ENCODE measurements at places on chromosomes 7 and 10.

- DNase-seq: no peak
Observed at GRCh38 chr10:5971315-5971832, 6.0 kb downstream of the IL15RA start.

- DNase-seq: no peak
Observed at GRCh38 chr10:102673819-102674511, 29.7 kb downstream of the TRIM8 start.

DNA sequence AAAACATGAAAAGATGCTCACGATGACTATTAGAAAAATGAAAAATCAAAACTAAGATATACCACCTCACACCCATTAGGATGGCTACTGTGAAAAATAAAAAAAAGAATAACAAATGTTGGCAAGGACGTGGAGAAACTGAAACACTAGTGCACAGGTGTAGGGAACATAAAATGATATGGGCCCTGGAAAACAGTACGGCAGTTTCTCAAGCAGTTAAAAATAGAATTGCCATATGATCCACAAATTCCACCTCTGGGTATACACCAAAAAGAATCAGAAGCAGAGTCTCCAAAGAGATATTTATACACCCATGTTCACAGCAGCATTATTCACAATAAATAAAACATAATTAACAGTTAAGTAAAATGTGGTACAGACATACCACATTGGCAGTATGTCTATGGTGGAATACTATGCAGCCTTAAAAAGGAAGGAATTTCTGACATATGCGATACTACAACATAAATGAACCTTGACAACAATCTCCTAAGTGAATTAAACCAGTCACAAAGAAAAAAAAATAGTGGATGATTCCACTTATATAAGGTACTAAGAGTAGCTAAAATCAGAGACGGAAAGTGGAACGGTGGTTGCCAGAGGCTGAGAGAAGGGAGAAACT, 69.7 kb downstream of the KMT2C start:
- no peak for DNase-seq

DNA sequence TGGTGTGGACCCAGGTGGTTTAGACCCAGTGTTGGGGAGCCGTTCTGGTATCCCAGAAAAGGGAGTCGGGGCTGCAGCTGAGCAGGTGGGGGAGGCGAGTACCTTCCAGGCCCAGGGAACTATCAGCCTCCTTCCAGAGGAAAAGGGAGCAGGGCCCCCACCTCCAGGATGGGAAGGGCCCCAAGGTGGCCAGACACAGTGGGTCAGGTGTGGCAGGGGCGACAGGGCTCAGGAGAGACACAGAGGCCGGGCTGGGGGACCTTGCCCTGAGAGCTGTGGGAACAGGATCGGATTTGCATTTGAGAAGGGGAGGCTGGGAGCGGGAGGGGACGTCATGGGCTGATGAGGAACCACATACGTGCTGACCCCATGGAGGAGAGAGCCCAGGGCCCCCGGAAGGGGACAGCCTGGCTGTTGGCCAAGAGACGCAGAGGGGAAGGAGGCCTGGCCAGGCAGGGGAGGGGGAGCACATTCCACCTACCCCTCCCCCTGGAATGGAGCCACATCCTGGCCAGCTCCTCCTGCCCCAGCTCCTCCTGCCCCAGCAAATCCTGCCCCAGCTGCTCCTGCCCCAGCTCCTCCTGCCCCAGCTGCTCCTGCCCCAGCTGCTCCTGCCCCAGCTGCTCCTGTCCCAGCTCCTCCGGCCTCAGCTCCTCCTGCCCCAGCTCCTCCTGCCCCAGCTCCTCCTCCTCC, 9.7 kb upstream of the TTYH3 start:
- DNase-seq: no peak

- no peak for DNase-seq
Observed at GRCh38 chr7:76133839-76134238, 67.9 kb upstream of the SRRM3 start.

GRCh38 chr10:87829986-87830729, 12.1 kb upstream of the ATAD1 start:
- no peak for DNase-seq

GRCh38 chr7:23117841-23118240, 12.3 kb downstream of the KLHL7 start:
- DNase-seq: no peak

GRCh38 chr7:44284216-44284615, 41.2 kb downstream of the CAMK2B start:
- no peak for DNase-seq

DNA sequence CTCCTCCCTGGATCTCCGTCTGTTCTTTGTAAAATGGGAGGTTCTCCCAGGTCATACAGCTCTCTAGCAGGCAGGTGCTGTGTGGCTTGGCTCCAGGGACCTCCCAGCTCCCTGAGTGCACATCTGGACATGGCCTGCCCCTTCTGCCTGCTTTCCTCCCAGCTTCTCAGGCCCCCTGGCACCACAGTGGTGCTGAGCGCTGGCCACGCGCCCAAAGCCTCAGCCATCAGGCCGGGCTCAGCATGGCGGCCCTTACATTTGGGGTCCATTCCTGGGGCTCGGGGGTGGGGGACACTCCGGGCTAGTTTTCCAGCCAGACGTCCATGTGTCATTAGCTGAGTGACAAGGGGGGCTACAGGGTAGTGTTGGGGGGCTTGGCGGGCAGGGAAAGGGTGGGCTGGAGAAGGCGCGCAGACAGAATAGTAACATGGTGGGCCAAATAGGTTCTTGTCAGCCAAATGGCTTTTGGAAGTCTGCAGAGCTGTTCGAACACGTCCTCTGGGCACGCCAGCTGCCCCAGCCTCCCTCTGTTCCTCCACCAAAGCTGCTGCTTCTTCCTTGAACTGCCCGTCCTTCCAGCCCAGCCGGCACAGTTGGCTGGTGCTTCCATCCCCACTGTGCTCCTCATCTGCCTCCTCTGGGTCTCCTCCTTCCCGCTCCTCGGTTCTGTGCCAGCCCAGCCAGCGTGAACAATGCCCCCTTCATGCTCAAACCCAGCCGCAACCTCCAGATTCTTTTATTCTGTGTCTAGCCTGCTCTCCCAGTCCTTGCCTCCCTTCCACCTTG, 65.9 kb downstream of the GOLGA7B start:
- no peak for DNase-seq

- DNase-seq: no peak
Observed at GRCh38 chr10:121240011-121240410, 358.2 kb downstream of the FGFR2 start.

DNA sequence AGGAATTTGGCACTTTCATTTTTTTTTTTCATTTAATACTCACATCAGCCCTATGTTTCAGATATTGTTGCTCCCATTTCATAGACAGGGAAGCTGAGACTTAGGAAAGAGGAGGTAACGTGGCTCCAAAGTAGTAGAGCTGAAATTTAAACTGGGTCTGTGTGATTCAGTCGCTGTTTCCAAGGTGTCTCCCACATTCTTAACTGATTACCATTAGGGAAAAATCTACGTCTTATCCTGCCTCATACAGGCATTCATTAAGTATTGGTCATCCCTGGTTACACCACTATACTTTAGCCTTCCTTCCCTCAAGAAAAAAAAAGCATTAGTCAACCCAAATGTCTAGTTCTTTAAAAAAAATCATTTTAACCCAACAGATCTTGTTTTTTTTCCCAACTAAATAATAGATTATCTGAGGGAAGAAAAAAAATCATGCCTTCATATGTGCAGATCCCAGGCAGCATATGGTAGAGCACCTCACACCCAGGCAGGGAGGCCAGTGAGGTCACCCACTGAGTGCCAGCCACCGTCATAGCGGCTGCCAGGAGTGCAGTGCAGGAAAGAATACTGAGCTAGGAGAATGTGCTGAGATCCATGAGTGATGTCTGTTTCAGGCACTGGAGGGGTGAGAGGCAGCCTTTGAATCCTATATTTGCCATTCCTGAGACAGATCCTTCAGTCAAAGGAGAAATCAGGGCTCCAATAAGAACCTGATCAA, 59.0 kb upstream of the SORCS3 start:
- no peak for DNase-seq

DNA sequence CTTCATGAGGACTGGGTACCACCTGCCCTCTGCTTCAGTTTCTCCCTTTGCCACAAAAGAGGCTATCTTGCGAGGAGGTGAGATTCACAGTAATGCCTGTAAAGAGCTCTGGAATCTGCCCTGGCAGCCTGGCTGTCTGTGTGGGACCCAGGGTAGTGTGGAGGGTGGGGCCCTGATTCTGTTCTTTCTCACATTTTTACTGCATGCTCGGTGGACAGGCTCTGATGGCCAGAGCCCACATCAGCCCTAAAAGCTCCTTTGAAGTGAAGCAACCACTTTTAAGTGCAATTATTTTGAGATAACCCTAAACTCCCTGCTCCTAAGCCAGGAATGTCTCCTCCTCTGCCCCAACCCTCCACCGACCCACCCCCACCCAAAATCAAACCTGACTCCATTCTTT, 92.1 kb upstream of the PODXL start:
- DNase-seq: no peak

DNA sequence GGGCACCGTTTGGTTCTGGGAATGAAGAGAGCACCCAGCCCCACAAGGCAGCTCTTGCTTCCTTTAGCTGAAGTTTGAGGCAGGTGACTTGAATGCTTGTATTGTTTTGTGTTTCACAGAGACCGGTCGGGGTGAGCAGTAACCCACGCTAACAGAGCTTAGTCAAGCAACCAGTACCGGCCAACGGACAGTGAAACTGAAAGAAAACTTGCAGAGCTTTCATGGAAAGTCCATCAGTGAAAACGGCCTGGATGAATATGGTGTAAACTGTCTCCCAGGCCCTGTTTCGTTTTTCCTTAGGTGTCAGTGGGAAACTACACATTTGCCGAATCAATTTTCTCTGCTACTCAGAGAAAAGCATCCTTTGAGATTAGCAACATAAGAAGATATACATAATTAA, 101.1 kb downstream of the LYZL1 start:
- no peak for DNase-seq

- DNase-seq: no peak
Observed at GRCh38 chr10:118838364-118838763, 83.6 kb upstream of the CACUL1 start.

DNA sequence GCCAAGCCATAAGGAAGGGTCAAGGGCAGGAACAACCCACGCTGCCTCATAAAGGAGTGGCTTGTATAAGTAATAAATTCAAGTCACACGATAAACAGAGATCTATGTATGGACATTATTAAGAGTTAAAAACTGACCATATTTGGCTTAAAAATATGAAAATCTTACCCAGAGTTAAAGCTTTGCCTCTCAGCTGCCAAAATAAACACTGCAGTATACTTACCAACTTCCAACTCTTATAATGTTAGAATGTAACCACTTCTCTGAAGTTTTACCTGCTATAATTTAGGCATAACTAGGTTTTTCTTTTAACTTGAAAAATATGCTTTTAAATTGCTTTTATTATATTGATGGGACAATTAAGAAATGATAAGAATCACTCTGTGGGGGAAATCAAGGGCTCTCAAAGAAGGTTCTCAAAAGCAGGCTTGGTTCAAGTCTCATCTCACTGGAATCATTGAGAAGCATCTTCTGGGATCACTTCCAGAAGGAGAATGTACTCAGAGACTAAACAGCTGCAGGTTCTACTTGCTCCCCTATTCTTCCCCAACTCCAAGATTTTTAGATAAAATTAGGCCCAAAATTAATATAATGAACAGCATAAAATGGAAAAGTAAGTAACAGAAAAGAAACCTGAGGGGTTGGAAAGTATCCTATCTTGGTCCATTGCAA, 16.1 kb upstream of the CAV2 start:
- no peak for DNase-seq

- no peak for DNase-seq
Observed at GRCh38 chr7:50729962-50730361, 52.7 kb downstream of the GRB10 start.

GRCh38 chr7:84105586-84105985, 89.0 kb downstream of the SEMA3A start:
- DNase-seq: no peak

DNA sequence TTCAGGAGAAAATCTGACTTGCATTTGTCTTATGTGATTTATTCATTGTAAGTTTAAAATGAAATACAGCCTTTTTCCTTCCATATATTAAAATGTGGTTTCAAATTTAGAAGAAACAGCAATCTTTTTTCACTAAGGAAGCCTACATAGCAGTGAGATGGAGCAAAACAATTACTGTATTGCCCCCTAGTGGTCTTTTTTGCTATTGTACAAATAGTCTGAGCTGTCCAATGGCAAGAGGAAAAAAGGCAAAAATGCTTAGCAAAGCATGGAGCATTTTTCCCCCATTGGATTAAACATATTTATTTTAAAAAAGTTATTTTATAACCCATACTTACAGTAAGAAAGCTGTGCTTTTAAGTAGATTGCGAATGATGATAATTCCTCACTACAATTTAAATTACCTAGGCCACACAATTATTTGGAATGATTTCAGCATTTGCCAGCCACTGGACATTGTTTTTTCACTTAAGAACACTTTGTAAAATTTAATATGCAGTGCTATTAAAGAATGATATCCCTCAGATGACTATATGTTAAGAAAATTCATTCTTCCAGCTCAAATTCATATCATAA, 119.5 kb downstream of the CPED1 start:
- no peak for DNase-seq

GRCh38 chr7:83267141-83267631, 104.5 kb upstream of the PCLO start:
- no peak for DNase-seq

DNA sequence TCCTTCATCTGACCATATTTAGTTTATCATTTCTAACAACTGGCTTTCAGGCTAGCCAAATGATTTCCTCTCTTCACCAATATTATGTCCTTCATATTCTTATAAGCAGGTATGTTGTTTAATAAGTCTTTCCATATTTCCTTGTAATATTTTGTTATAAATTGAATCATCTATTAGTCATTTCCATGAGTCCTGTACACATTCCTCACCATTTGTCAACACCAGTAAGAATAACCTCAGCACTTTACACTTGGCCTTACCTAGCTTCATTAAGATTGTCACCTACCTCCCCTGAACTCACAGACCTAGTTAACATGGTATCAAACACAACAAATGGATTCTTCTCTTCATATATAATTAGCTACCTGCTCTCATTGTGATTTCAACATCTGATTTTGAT, 282.3 kb downstream of the SEMA3D start:
- DNase-seq: no peak

DNA sequence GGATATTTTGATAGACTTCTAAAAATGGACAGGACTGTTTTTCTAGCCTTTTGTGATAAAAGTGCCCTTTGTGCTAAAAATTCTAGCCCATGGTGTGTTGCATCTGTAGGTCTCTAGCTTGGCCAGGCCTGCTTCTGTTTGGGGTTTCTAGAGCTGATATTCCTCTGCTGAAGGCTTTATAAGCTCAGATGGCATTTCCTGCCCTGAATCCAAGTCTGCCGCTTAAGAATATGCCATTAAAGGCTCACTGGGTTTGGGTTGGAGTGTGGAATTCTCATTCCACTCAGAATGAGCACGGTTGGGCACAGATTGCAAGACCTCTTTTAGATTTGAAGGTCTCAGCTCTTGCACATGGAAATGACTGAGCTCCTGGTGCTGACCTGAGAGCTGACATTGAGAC, 49.4 kb upstream of the IGFBP3 start:
- no peak for DNase-seq

DNA sequence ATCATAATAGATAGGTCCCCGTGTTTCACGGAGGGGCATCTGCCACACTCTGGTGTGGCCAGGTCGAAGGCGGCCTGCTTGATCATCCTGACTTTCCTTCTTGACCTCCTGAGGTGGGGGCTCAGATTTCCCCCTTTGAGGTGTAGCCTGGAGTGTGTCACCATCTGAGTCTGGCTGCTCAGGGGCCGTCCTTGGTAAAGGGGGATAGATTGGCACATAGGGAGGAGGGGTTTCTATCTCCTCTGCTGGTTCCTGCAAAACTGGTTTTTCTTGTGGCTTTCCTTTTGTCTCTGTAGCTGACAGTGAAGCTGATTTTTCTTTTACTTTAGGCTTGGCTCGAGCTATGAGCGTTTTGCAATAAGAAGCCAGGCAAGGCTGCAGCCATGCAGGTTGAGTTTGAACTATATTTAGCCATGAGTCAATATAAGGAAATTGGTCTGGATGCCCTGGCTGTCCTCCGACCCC, 7.1 kb upstream of the ZNF117 start:
- no peak for DNase-seq

Measured in stimulated activated CD8-positive, alpha-beta memory T cell treated with anti-CD3 and anti-CD28 coated beads, Interleukin-15, amount 100 ng/mL, for 24 hours (primary cell).